ENCODE measurements at places on chromosomes 12 and 14.
A peak's percentile ranks its signal among the peaks of the same experiment; 100 is the strongest.

DNA sequence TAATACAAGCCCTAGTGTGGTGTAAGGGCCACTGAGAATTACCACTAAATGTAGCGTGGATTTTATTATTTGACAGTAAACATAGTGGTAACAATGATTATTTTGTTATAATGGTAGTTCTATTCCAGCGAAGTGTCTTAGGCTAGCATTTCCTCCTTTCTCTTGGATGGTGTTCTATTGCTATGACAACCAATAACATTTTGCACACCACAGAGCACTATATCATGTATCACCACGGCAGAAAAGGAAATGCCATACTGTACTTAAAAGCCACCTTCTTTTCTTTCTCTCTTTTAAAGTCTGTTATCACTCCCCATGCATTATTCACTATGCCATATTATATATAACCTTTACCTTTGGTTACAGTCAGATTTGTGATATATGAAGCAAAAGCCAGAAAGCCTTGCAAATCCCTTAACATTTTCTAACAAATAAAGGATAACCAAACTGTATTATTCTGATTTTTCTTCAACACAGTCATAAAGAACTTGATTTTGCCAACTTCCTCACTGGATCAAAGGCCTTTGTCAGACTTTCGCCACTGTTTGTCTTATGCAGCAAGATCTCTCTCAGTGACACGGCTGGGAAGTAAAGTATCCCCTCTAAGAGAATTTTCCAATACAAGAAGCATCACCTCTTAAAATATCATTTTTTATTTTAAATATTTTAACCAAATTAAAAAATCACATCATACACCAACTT is 195.8 kb downstream of the FOXN3 start:
- DNase-seq, result no peak

- DNase-seq, result peak; percentile 28
Observed at GRCh38 chr12:9951026-9951675, 19.0 kb upstream of the CLEC2A start.

DNA sequence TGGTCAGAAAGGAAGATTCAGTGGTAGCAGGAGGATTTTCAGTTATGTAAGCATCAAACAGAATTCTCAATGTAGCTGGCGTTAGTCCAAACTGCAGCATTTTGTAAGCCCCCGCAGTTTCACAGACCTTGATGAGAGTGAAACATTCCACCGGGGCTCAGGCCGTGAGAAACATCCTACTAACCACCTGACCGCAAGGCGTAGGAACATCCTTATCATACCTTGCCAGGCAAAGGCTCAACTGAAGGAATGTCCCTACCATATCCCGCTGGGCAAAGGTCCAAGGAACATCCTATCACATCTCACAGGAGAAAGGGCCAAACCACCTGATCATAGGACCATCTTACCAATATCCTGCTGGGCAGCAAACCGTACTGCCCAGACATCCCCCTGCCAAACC is 624.8 kb upstream of the TMEM132C start:
- DNase-seq, result no peak

DNA sequence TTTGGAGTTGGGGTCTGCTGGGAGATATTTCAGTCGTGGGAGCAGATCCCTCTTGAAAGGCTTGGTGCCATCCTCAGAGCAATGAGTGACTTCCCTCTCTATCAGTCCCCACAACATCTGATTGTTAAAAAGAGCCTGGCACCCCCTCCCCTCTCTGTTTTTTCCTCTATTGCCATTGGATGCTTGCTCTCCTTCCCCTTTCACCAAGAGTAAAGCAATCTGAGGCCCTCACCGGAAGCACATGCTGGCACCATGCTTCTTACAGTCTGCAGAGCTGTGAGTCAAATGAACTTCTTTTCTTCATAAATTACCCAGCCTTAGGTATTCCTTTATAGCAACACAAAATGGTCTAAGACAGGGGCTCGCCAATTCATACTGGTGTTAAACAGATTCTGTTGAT is 99.1 kb upstream of the CCND2 start:
- no peak for DNase-seq

DNA sequence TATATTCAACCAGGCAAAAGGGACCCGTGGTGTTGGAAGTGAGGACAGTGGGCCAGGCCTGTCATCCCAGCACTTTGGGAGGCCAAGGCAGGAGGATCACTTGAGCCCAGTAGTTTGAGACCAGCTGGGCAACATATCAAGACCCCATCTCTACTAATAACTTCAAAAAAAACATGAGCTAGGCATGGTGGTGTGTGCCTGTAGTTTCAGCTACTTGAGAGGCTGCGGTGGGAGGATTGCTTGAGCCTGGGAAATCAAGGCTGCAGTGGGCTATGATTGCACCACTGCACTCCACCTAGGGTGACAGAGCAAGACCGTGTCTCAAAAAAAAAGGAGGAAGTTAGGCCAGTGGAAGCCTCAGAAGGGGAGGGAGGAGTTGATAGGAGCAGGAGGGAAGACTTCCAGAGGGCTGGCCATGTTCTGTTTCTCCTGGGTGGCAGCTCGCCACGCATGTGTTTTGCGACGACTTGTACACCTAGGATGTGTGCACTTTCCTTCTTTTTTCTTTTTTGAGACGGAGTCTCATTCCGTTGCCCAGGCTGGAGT is 10.1 kb downstream of the SLC25A29 start:
- no peak for DNase-seq

DNA sequence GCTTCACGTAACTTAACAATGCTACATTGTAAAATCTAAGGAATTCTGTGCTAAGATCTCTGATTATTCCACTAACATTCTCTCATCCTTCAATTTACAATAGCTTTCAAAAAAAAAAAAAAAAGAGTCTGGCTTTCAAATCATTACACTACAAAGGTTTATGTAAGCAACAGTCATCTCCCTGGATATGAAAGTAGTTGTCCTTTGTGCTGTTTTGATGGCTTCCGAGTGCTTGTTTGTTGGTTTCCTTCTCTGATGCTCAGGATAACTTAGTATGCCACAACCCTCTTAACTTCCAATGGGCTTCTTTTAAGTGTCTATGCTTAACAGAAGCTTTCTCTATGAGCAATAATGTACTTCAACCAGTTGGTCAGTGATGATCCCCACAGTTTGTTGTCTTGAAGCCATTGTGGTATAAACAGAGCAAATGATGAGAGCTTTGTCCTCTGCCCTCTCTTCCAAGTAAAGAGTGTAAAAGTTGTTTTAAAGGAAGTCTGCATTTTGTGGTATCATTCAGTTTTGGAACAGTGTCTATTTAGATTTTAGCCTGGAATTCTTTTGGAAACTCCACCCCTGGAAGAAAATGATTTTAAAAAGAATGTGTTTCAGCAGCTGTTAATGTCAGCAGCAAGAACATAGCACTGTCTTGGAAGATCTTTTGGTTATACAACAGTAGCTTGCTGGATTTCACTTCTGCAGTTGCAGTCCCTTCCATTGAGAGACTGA is 396.1 kb upstream of the RGS6 start:
- DNase-seq, result no peak

DNA sequence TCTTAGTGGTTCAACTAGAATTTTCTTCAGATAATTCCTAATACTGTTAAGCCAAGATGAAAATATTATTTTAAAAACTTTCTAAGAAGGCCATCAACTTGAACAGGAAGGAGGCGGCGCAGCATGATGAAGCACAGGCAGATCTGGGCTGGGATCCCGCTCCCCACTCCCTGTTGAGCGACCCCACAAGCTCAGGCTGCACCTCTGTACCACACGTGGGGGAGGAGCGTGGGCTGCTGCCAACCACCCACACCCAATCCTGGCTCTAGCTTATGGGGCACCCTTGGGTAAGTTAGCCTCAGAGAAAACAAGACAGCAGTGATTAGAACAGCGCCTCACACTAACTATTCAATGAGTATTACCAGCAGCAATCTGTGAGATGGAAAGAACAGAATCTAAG is 6.0 kb downstream of the MTERF2 start:
- DNase-seq, result no peak
